ENCODE measurements at places on chromosomes 1 and 21.

GRCh38 chr1:213621077-213621476 is 366.7 kb upstream of the PROX1 start:
- DNase-seq: no peak

DNA sequence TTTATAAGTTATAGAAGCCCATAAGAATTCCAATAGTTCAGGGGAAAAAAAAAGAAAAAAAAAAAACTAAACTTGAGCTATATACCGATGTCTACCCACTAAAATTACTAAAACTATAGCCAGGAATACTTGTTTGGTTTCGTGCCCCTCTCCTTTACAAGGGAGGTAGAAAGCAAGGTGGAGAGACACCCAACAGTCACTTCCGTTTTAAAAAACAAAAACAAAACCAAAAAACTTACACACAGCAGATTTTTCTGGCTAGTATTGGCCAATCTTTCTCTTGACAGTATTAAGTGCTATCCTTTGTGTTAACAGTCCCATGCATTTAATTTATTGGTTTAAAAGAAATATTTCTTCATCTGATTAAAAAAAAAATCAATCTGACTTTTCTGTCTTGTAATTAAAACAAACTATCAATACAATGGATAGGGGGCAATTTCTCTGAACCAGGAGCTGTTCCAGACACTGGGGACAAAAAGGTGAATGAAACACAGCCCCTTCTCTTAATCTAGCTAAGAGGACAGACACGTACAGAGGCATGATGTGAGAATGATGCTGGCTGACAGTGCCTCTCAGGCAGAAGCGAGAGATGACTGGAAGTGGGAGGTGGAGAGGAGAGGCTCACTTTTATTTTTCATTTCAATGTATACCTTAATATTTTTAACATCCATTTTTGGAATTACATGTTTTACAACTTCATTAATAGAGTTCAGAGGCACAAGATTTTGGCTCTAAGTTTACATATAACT is 214.8 kb downstream of the RERE start:
- no peak for DNase-seq

GRCh38 chr21:34351786-34352241 is 12.0 kb upstream of the KCNE2 start:
- DNase-seq: peak; percentile 71

GRCh38 chr1:244598611-244599010 is 54.3 kb upstream of the DESI2 start:
- DNase-seq: no peak

GRCh38 chr1:4083231-4084047 is 183.4 kb upstream of the C1orf174 start:
- DNase-seq: no peak
